ENCODE measurements at places on chromosomes 3 and 15.

DNA sequence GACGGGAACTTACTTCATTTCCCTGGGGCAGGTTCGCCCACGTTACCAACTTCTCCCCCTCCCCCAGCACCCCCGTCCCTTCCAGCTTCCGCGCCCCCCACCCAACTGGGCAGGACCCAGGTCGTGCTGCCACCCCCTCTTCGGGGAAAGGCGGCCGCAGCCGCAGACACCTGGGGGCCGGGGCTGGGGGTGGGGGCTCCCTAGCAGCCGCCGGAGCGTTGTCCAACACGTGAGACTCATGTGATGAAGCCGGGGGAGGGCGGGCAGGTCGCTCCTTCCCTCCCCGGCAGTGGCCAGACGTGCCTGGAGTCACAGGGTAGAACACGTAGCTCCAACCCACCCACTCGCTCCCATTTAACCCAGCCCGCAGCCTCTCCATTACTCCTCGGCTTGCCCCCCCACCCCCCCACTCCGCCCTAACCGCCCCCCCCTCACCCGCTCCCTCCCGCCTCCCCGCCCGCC lies 240 bp upstream of the BHLHE40 start:
- peak; percentile 75 for DNase-seq

DNA sequence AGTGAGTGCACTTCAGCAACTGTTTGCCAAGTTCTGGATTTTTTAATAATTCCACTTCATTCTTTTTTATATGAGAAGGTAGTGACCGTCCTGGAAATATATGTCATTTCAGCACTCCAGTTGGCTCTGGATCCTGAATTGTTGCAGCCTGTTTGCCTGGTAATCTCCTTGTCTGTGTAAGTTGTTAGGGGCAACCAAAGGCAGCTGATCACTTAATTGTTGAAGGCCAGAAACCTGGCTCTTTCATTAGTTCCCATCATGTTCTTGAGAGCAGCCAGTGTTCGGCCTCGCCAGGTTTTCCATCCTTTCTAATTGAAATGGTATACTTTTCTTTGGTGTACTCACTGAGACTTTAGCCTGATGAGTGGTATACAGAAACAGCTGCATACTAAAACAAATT lies 168.6 kb downstream of the SOX2 start:
- DNase-seq = no peak

GRCh38 chr3:121601212-121601812 lies 8.1 kb downstream of the FBXO40 start:
- DNase-seq = no peak

- no peak for DNase-seq
These were observed 54.8 kb downstream of the LIPC start for GRCh38 chr15:58486564-58486963.

DNA sequence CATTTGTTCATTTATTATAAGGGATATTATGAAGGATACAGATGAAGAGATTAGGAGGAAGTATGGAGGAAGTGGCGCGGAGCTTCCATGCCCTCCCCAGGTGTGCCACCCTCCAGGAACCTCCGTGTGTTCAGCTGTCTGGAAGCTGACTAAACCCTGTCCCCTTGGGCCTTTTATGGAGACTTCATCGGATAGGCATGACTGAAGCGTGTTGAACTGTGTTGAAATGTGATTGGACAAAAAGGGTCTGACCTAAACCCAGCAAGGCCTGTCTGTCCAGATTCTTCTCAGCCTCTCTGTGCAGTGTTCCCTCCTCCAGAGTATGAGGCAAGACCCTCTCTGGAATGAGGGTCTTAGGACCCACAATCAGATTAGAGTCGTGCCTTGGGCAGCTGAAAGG lies 31.7 kb downstream of the HACD3 start:
- DNase-seq = no peak

DNA sequence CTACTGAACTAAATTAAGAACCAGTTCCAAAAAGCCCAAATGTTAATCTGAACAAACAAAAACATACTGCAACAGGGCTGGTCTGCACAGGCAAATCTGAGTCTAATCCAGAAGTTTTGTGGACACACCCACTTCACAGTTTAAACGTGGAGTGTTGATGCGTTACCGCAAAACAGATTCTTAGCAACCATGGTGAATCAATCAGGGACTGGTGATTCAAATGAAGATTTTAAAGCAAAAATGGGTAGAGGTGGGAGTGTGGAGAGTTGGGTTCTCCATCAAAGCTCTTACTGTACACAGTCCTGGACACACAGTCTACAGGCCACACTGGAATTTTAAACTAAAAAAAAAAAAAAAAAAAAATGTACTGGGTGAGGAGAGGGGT lies 5.2 kb downstream of the ANXA2 start:
- DNase-seq = no peak

GRCh38 chr3:38110314-38111050 lies 26.4 kb downstream of the ACAA1 start:
- no peak for DNase-seq

DNA sequence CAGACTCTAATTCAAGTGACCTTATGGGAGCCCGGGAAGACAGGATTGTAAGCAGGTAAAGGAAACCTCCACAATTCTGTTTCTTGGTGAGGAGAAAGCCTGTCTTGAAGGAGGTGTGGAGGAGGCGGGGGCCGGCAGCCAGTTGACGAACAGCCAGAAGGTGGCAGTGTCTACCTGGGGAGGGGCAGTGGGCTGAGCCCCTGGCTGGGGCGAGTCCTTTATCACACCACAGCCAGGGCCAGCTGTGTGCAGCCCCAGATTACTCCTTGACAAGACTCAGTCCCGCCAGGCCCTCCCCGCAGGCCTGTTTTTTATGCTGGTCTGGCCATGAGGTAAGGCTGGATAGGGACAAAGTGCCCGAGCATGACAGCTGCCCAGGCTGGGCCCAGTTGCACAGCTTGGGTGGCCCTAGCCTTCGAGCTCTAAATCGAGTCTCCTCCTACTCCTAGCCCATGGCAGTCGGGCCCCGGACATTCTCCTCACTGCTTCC lies 40.9 kb upstream of the IDH2 start:
- DNase-seq = peak; percentile 48

- DNase-seq = no peak
These were observed 52.6 kb downstream of the TM4SF18 start for GRCh38 chr3:149280671-149281349.

GRCh38 chr3:186210852-186211500 lies 102.1 kb upstream of the ETV5 start:
- no peak for DNase-seq

DNA sequence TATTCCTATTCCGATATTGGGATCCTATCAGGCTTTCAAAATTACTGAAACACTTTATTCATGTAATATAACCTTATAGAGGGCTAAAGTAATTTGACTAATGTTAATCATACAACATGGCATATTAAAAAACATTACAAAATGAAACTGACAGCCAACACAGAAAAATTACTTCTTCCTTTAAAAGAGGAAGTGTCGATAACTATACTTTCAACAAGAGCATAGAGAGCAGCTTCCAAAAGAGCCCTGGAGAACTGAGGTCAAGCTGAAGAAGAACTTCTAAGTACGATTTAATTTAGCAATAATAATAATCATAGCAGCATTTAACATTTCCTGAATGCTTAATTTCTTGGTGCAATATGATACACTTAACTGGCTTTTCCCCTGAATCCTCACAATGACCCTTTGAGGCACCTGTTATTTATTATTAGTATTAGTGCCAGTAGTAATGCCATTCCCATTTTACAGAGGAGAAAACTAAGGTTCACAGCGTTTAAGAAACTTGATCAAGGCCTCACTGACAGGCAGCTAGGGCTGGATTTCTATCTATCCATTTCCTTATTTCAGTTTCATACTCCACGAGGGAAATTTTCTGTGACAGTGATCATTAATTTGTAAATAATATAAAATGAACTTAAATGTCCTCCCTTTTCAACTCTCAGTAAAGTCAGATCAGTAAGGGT lies 181.6 kb downstream of the CFAP20DC start:
- no peak for DNase-seq

DNA sequence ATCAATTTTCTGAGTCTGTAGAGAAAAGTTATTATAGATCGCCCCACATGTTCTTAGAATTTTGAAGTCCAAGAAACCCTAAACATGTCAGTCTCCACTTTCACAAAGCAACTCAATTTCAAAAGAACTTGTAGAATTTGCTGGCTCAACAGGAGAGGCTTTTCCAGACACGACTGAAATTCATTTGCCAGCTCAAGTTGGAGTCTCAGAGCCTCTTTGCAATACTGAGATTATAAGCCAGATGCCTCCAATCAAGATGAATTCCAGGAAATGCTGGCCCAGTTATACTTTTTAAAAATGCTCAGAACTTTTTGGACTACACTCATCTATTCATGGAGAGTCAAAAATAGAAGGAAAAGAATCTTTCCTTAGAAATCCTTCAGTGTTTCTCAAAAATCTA lies 56.9 kb upstream of the NLGN1 start:
- no peak for DNase-seq
